ENCODE measurements at places on chromosomes 6 and 20.
A peak's percentile ranks its signal among the peaks of the same experiment; 100 is the strongest.

GRCh38 chr20:43022568-43022967, 167.1 kb downstream of the PTPRT start:
- no peak for DNase-seq

DNA sequence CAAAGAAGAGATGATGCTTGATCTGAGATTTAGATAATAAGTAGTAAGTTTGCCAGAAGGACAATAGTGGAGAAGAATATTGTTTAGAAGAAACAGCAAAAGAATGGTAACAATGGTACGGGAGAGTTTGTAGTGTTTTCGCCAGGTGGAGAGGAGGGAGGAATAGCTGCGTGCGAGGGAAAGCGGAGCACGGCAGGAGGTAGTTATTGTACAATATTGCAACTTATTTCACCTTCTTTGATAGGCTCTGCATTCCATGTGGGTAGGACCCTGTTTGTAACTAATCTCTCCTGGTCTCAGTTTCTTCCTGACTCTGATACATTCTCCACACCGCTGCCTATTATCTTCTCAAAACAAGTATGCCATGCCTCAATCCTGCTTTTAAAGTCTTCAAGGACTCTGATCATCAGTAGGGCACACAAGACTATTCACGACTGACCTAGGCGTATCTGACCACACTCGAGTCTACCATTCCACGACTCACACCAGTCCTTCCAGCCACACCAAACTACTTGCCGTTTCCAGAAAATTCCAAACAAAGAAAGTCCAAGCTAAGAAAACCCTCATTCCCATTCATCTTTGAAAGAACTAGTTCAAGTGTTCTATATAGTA, 1.1 kb downstream of the PPIL4 start:
- DNase-seq: no peak

- no peak for DNase-seq
Observed at GRCh38 chr20:50276119-50277063, 85.8 kb downstream of the CEBPB start.

DNA sequence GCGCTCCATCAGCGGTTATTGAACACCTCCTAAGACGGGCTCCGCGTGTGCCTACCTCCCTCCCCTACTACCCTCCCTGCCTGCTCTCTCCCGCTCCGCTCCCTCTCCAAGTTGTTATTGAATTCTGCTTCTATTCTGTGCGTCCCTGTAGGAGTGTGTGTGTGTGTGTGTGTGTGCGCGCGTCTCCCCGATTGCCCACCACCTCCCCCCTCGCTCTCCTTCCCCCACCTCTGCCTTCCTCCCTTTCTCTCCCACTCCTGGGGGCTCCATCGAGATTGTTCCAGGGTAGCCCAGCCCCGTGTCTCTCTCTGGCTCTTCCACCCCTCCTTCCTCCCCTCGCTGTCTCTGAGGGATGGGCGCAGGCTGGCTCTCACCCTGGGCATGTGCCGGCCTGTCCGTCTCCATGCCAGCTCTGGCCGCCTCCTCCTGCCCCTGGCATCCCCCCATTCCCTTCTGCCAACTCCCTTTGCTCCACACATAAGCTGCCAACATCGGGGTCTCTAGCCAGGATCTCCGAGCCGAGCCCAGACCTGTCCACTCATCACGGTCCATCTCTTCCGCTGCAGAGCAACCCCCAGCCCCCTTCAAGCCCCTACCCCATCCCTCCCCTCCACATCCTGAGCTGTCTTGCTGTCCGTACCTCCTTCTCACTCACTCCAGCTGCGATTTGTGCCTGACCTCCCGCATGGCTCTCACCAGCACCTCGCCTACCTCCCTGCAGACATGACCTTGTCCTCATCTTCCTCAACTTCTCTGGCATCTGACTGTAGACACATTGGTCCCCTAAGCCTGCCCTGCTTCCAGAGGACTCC, 68.5 kb downstream of the SRC start:
- DNase-seq: no peak

DNA sequence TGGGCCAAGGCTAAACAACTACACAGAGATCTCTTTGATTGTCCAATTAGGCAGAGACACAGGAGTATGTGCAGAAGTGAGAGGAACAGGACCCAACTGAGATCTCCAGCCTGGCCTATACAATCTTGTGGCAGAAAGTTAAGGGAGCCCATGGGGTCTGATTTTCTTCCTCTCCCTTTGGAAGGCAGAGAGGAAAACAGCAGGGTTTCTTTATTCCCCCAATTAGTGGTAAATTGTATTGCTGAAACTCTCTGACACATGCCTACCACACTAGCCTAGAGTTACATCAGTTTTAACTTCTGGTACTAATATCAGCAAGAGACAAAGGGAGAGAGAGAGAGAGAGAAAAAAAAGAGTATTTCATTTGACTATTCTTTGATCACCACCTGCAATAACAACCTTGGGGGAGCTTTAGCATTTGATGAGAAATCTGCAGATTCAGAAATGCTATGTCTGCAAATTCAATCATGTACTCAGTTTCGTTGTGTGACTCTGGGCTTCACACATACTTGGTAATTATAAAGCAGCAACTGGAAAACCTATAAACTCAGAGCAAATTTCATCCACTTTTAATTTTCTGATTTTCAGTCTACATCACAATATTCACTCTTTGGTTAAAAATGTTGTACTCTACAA, 260.3 kb upstream of the SPTLC3 start:
- no peak for DNase-seq

DNA sequence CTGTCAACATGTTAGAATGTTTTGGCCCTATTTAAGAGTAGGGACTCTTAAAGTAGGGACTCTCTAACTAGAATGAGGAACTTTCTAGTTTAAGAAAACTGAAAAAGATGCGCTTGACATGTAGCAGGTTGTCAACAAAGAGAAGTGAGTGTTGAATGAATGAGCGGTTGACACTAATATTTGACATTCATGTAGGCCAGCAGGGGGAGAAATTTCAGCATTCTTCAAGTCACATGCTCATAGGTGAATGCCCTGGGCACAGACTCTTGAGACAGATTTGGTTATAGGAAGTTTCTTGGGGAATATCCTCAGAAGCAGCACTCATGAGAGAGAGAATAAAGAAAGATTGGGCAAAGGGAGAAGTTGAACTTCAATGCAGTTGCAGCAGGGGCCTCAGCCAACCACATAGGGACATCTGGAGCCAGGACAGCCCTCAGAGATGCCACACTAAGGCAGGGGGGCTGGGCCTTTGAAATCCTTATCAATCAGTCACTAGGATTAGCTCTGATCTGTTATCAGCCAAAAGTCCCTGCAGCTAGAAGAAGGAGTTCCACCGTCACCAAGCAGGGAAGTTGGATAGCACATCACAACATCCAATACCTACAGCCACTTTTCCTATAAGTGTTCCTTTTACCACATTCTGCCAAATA, 145.1 kb upstream of the FKBP1C start:
- DNase-seq: no peak

- DNase-seq: no peak
Observed at GRCh38 chr6:72922401-72922800, 300.5 kb downstream of the KCNQ5 start.

GRCh38 chr6:9999796-10000195, 415.1 kb downstream of the TFAP2A start:
- DNase-seq: no peak

GRCh38 chr6:12529364-12530019, 187.1 kb upstream of the PHACTR1 start:
- no peak for DNase-seq

DNA sequence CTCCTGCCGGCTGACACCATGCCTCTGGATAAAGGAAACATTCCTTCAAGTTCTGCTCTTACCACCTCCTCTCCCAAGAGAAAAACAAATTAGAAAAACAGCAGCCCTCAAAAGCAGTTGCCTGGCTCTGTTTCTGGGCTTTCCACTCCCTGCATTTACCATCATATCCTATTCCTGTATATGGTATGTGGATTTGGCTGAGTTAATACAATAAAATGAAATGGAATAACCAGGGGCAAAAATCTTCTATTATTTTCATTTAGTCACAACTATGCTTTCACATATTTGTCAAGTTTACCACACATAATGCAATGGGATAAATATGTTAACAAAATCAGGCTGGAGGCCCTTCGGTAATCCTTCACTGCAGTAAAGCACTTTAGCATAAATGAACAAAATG, 34.3 kb downstream of the COL12A1 start:
- DNase-seq: no peak

GRCh38 chr6:111758608-111759329, 114.5 kb downstream of the FYN start:
- DNase-seq: no peak

DNA sequence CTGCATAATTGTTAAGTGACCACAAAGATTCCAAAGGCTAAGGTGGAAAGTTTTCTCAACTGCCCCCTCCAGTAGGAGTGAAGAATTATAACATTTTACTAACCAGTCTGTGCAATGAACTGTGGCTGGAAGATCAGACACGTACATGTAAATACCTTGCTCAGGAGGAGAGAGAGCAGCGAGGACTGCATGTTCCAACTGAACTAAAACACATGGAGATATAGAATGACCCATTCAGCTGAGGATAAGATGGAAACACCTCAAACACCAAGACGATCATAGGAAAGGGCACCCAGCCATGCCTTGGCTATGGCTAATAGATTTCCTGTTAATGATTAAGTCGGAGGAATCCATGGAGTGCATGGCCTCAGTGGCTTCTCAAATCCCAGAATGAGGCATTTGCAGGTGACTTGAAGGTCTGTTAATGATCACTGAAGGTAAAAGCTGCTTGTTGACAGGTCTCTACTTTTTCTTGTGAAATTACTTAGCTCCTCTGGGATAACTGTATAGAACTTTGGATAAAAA, 875.6 kb downstream of the TFAP2A start:
- no peak for DNase-seq

DNA sequence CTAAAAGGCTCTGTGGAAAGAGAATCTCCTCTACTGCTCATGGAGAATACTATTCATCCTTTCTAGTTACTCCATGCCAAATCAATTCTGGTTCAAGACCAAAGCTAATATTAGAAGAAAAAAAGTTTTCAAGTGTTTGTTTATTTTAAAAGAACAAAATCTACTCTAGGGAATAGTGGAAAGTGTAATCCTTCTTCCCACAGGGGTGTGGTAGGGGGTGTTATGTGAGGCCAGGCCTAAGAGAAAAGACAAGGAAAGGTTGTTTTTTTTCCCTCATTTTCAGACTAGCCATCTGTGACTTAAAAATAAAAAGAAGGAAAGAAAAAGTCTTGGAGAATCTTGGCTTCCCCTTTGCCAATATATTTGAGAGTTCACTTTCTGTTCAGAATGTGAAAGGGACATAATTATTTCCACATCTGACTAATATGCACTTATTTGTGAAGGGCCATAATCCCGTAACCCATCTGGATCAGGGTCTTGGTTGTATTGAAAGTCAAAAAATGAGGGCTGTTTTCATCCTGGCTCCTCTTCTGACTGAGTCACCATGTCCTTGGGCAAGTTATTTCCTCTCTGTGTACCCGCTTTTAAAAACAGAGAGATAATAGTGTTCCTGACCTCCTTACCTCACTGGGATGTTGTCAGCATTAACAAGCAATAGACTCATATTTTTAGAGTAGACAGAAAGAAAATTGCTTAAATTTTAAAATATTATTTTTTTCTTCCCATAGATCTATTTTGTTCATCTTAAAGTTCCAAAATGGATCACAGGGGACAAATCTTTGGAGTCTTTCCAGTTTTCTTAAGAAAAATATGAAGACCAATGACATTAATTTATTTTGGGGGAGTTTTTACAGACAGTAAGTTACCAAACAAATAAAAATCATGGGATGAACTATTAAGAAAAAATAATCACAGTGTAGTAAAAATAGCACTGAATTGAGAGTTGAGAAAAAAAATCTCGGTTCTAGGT, 233.7 kb downstream of the IBTK start:
- DNase-seq: no peak

DNA sequence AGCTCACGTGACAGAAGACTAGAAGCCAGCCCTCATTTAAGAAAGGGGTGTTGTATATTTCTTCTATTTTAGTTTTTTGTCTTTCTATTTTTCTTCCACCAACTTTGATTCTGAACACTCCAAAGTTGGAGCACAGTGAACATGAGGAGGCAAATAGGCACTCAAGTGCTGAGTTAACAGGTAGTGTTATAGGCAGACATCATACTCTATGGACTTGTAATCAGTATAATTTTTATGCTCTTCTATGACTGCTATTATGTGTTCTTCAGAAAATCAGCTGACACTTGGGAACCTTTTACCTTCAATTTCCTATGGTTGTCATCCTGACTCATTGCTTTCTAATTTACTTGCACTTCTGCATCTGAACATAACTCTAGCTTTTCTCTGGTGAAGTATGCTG, 396.3 kb upstream of the EYS start:
- no peak for DNase-seq

- no peak for DNase-seq
Observed at GRCh38 chr20:41118632-41119031, 18.7 kb upstream of the PLCG1 start.

DNA sequence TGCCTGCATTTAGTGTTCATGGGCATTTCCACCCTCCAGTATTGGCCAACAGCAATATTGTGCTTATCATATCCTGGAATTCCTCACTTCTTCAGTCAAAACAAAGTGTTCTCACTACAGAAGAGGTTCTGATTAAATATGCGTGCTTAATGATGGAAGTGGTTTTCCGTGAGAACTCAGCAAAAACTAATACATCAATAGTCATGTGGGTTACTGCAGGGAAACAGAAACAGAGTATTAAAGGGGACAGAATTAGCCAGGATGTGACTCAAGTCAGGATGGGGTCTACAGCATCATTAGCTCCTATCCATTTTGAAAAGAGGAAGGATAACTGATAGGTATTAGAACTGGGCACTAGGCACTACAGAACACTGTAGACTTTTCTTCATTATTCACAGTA, 384.6 kb downstream of the CDKAL1 start:
- peak; percentile 30 for DNase-seq

- DNase-seq: peak; percentile 99
Observed at GRCh38 chr6:3825851-3826581, 23.2 kb upstream of the FAM50B start.

GRCh38 chr6:108546079-108547049, 14.4 kb upstream of the FOXO3 start:
- no peak for DNase-seq

- peak; percentile 29 for DNase-seq
Observed at GRCh38 chr6:142207265-142207877, 60.3 kb downstream of the VTA1 start.

- DNase-seq: no peak
Observed at GRCh38 chr6:52399511-52400312, 20.4 kb upstream of the EFHC1 start.

DNA sequence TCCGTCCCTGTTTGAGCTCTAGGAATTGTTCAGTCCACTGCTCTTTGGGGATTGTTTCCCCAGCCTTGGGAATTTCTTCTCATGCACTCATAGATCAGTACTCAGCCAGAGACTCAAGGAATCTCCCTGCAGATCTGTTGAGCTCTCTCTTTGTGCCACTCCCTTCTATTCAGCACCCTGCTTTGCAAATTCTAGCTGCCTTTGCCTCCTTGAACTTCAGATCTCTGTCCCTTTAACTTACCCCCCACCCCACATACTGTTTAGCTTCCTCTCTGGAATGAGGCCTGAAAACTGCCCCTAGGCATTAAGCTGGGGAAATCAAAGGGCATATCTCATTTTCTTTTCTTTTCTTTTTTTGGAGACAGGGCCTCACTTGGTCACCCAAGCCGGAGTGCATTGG, 30.5 kb downstream of the QRSL1 start:
- DNase-seq: no peak
